Left ventricle myocardium inferior (tissue), 1 donor: ENCODE measurements at places on chromosomes 6 and 20.
A peak's percentile ranks its signal among the peaks of the same experiment; 100 is the strongest.

GRCh38 chr20:4666001-4666479 lies 55.7 kb upstream of the PRND start:
- DNase-seq, result no peak
- no peak overlapping the region for H3K27ac ChIP-seq
- no peaks in the 10 kb centered on the region for H3K36me3 ChIP-seq
- no peak overlapping the region for H3K4me3 ChIP-seq
- no peaks in the 10 kb centered on the region for H3K27me3 ChIP-seq

DNA sequence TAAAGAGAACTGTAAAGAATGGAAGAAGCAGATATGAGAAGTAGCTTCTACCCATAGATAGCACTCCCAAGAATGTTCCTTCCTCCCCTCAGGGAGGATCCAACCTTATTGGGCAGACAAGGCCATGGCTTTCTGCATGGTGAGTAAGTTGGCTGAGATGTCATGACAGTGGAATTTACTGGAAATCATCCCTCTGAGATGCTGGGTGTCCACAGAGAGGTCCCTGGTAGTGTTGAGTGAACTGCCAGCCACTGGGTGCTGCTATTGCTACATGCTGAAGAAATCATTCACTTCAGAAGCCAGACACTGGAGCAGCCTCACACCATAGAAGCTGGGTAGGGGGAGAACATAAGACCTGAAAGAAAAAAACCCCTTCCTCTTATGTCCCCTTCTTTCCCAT lies 46.4 kb upstream of the FERMT1 start:
- no peak overlapping the region for H3K4me3 ChIP-seq
- H3K4me1 ChIP-seq, result no peaks in the 10 kb centered on the region
- no peaks in the 10 kb centered on the region for H3K27me3 ChIP-seq
- DNase-seq, result no peak

DNA sequence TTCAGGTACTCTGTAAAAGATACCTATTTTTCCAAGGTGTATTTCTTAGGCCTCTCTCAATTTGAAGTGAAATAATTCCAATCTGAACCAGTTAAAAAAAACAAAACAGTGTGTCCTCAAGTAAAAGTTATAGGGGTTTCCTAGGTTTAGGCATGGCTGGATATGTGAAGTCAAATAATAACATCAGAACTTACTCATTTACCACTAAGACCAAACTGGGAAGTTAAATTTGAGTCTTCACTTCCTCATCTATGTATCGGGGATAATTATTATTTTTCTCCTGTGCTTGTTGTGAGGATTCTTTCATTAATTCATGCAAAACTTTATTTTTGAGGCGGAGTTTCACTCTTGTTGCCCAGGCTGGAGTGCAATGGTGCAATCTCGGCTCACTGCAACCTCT lies 86.2 kb upstream of the PTPRK start:
- H3K27ac ChIP-seq, result no peak overlapping the region
- H3K4me3 ChIP-seq, result no peak overlapping the region
- no peaks in the 10 kb centered on the region for H3K27me3 ChIP-seq
- no peak for DNase-seq
- no peaks in the 10 kb centered on the region for H3K36me3 ChIP-seq

- no peaks in the 10 kb centered on the region for H3K36me3 ChIP-seq
- H3K4me3 ChIP-seq, result no peak overlapping the region
- H3K27ac ChIP-seq, result peak overlapping the region; percentile 86
- H3K27me3 ChIP-seq, result no peaks in the 10 kb centered on the region
- DNase-seq, result no peak
Measured at GRCh38 chr6:104640150-104640700, 219.5 kb downstream of the HACE1 start.

GRCh38 chr20:33672426-33673113 lies 1.7 kb downstream of the NECAB3 start:
- H3K27ac ChIP-seq, result peak overlapping the region; percentile 93
- DNase-seq, result no peak
- H3K36me3 ChIP-seq, result peaks cover 30% of the 10 kb centered on the region
- H3K4me1 ChIP-seq, result peaks cover 74% of the 10 kb centered on the region

- DNase-seq, result peak; percentile 51
- H3K4me1 ChIP-seq, result peaks cover 51% of the 10 kb centered on the region
- peak overlapping the region; percentile 79 for H3K4me3 ChIP-seq
- H3K27ac ChIP-seq, result peak overlapping the region; percentile 95
- no peaks in the 10 kb centered on the region for H3K36me3 ChIP-seq
Measured at GRCh38 chr6:125747589-125748405, 1.6 kb upstream of the HEY2 start.

DNA sequence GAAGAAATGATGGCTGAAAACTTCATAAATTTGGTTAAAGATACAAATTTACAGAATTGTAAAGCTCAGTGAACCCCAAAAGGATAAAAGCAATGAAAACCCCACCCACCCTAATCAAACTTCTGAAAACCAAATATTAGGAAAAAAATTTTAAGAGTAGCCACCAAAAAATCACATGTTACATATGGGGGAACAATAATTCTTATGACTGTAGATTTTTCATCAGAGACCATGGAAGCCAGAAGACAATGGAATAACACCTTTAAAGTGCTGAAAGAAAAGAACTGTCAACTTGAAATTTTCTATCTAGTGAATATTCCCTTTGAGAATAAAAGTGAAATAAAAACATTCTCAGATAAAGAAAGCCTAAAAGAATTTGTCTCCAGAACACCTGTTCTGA lies 24.4 kb downstream of the PROCR start:
- H3K27me3 ChIP-seq, result no peaks in the 10 kb centered on the region
- H3K4me3 ChIP-seq, result no peak overlapping the region

GRCh38 chr20:6920991-6921613 lies 153.6 kb downstream of the BMP2 start:
- no peak overlapping the region for H3K4me3 ChIP-seq
- H3K4me1 ChIP-seq, result no peaks in the 10 kb centered on the region
- H3K27me3 ChIP-seq, result no peaks in the 10 kb centered on the region

DNA sequence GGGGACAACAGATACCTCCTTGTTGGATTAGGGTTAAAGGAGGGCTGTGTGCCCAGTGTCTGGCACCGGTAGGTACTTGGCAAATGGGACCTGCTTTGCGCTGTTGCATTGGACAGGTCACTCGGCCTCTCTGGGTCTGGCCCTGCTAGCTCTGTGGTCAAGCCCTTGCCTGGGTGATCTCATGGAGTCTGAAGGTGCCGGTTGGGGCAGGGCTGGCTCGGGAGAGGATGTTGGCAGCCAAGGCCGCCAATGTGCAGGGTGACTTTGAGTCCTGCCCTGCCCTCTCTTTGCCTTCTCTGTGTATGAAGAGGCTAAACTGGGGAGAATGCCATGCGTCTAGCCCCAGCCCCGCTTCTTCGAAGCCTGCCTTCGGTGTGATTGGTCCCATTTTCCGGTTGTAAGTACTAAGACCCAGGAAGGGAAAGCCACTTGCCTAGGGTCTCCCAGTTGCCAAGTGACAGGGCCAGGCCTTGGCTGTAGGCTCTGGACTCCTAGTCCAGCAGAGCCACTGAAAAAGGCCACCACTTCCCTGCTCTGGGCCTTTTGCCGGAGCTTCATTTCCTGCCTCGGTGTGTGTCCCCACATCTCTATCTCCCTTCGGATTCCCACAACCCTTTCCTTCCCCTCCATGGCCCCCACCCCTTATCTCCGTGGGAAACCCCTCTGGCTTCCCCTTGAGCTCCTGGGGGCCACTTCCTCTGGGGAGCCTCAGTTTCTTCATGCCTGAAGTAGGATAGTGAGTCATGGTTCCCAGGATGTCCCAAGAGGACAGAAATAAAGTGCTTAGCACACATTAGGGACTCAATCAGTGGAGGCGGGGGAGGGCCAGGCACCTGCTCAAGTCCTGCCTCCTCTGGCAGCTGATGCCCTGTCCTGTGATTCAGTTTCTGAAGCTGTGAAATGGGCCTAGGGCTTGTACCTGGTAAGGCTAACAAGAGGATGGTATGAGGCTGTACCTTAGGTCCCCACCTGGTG lies 3.9 kb downstream of the SRC start:
- no peaks in the 10 kb centered on the region for H3K36me3 ChIP-seq
- peak overlapping the region; percentile 44 for H3K27ac ChIP-seq
- no peak for DNase-seq
- H3K4me3 ChIP-seq, result no peak overlapping the region
- H3K27me3 ChIP-seq, result peaks cover 10% of the 10 kb centered on the region

GRCh38 chr20:40335437-40335836 lies 353.6 kb downstream of the MAFB start:
- no peak overlapping the region for H3K4me3 ChIP-seq
- no peak overlapping the region for H3K27ac ChIP-seq
- no peaks in the 10 kb centered on the region for H3K4me1 ChIP-seq
- no peaks in the 10 kb centered on the region for H3K36me3 ChIP-seq

DNA sequence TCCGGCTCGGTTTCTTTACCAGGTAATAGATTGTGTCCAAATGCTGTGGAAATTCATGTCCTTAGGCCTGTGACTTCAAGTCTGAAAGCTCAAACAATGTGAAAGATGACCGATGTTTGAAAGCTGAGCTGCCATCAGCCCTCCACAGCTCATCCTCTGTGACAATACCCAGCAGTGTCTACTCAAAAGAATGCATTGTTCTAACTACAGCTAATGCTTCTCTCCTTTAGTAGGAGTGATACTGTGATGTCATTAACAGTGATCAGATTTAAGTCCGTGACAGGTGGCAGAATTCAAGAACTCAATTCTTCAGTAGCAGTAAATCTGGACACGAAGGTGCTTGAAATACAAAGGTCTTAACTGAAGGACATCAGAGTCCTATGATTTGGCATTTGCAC lies 97.3 kb downstream of the RCAN2 start:
- H3K4me3 ChIP-seq, result no peak overlapping the region
- H3K27me3 ChIP-seq, result no peaks in the 10 kb centered on the region
- DNase-seq, result no peak
- no peak overlapping the region for H3K27ac ChIP-seq
- no peaks in the 10 kb centered on the region for H3K36me3 ChIP-seq
- H3K4me1 ChIP-seq, result peaks cover 32% of the 10 kb centered on the region

- no peak for DNase-seq
- peaks cover 62% of the 10 kb centered on the region for H3K4me1 ChIP-seq
- H3K4me3 ChIP-seq, result no peak overlapping the region
- H3K27ac ChIP-seq, result no peak overlapping the region
- peaks cover 13% of the 10 kb centered on the region for H3K36me3 ChIP-seq
Measured at GRCh38 chr6:154430481-154430919, 73.9 kb upstream of the IPCEF1 start.

- no peaks in the 10 kb centered on the region for H3K27me3 ChIP-seq
- H3K4me3 ChIP-seq, result no peak overlapping the region
- DNase-seq, result no peak
- H3K36me3 ChIP-seq, result no peaks in the 10 kb centered on the region
Measured at GRCh38 chr6:7138921-7139358, 31.2 kb downstream of the RREB1 start.
